ENCODE measurements at places on chromosomes 11 and 22.

GRCh38 chr11:47980907-47981621 lies 705 bp downstream of the PTPRJ start:
- DNase-seq, result no peak

DNA sequence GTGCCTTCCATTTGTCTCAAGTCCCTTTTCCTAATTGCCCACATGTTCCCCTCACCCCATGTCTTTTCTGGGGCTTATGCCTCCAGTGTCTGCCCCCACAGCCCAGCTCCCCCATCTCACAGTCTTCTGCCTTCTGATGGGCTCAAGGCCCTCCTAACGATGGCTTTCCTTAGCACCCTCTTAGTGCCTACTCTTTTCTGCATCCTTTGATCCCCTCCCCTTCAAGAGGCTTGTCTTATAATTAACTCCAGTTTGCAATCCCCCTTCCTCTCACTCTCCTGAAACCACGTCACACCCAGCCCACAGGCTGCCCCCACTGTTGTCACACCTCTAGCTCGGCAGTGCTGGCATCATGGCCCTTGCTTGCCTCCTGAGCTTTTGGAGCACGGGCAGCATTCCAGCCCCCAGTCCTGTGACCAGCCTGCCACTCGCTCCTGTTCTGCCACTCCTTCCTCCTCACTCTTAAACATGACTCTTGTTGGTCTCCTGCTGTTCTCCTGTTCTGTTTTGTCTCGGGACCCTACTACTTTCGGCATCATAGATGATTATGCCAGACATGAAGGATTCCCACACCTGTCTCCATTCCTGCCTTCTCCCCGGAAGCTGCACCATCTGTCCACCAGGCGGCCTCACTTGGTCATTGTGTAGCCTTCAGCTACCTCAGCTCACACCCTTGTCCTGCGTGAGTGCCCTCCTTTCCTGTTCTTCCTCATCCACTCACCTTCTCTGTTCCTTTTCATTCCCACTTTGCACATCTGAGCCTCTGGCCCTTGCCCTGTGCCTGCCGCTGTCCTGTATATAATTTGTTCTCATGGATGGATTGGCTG lies 26.1 kb downstream of the UBE2L3 start:
- DNase-seq, result no peak

DNA sequence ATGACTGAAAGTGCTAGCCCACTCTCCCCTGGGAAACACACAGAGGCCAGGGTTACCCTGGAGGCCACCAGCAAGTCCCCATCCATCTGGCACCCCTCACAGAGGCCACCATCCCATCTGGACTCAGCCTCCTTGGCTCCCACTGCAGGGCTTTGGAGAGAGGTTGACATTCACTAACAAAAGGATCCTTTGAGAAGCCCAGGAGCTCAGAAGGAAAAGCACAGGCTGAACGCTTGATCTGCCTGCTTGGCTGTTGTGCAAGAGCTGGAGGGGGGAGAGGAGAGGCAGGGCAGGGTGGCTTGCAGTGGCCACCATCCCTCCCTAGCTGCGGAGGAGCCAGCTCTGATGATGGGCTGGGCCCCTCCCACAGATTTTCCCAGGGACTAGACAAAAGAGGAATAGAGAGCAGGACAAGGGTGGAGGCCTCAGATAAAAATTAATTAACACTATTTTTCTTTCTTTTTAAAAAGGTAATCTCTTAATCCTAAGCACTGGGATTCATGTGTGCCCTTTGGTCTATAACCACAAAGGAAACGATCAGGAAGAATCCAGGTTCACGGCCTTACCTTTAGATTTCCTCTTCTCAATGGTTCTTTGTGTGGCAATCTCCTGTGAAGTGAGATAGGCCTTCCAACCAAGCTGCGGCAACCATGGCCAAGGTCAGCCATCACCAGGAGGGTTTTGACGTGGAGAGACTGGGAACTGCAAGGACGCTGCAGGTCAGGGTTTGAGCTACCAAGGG lies 154.7 kb downstream of the BARX2 start:
- no peak for DNase-seq

- no peak for DNase-seq
Observed at GRCh38 chr22:38109371-38110001, 998 bp downstream of the BAIAP2L2 start.

GRCh38 chr11:43988040-43988817 lies 45.8 kb downstream of the C11orf96 start:
- DNase-seq, result no peak

GRCh38 chr22:48748113-48748859 lies 1079.4 kb downstream of the BRD1 start:
- no peak for DNase-seq

DNA sequence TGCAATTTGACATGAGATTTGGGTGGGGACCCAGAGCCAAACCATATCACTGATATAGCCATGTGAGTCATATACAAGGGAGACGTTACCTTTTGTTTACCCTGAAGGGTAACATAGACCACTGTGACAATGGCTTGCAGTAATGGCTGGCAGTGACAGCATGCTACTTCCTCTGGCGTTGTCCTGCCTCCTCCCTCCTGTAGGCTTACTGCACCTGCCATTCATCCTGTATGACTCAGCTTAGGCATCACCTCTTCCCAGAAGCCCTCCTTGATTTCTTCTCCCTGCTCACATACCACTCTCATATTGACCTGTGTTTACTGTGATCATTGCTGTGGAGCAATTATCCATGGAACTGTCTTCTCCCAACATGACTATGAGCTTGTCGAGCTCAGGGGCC lies 12.0 kb upstream of the PVALB start:
- DNase-seq, result no peak

DNA sequence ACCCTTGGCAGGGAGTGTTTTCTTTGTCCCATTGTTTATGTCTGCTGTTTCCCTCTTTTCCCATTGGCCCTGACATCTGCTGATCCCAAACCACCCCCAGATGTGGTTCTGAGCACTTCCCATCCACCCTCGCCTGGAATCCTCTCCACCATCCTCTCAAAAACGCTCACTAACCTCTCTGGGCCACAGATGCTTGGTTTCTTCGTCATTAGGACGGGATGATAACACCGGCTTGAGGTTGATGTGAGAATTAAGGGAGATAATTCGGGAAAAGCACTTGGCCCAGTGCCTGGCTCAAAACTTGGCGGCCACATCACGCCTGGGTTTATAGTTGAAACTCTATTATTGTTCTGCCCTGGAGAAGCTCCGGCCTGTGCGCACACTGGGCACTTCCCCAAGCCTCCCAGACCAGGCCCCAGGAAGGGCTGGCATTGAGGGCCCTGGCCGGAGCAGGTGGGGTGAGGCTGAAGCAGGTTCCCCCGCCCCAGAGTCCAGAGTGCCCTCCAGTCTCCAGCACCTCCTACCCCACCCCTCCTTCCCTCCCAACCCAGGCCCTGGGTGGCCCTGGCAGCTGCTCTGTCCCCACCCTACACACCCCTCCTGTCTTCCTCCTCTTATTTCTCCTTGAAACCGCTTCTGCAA lies 63.7 kb downstream of the CYTH4 start:
- DNase-seq, result no peak

GRCh38 chr22:30969532-30970355 lies 679 bp downstream of the TUG1 start:
- DNase-seq, result peak; percentile 2

DNA sequence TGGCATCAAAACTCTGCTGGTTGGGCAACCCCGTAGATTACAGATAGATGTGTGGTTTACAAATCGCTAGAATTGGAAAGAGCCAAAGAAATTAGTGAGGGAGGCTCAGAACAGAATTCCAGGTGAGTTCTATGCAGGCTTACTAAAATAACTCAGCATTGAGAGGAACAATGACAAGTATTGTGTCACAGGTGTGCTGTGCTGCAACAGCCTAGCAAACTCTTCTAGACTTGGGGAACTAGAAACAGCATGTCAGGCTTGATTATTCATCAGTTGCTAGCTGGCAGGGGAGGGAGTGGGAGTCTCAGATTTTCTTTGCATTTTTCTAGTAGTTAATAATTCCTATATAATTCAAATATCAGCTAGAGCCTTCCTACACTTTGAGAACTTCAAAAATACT lies 26.3 kb upstream of the RASD2 start:
- DNase-seq, result no peak

- DNase-seq, result no peak
Observed at GRCh38 chr11:102479733-102480132, 27.2 kb upstream of the TMEM123 start.

DNA sequence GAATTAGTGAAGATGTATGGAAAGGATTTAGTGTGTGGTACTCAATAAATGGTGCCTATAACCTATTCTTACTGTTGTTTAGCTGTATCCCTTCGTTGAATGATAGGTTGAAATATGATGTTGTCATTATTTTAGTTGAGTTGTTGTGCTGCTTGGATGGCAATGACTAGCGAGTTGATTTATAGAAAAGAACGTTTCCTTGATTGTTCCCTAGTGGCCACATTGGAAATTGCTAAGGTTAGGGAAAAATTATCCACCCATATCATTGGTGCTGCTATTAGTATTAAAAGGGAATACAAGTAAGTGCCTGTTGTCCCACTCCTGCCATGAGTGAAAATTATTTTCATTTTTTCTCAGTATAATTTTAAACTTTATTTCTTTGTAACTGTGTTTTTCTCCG lies 14.5 kb downstream of the EMSY start:
- no peak for DNase-seq

DNA sequence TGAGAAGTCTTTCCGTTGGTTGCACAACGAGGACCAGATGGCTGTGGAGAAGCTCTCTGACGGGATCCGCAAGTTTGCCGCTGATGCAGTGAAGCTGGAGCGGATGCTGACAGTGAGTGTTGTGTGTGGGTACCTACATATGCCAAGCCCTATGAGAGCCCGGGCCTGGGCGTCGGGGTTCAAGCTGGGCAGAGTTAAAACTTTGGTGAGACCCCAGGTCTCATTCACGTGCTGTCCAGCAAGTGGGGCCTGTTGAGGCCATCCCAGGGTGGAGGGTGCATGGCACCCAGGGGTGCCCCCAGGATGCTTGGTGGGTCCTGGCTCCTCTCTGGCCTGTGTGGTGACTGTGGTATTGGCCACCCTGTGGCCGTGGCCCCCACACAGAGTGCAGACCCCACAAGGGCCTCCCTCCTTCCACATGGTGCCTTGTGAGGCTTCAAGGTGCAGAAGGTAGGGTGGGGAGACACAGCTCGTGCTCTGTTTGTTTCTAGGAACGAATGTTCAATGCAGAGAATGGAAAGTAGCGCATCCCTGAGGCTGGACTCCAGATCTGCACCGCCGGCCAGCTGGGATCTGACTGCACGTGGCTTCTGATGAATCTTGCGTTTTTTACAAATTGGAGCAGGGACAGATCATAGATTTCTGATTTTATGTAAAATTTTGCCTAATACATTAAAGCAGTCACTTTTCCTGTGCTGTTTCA lies 12.8 kb downstream of the GATD1 start:
- no peak for DNase-seq

DNA sequence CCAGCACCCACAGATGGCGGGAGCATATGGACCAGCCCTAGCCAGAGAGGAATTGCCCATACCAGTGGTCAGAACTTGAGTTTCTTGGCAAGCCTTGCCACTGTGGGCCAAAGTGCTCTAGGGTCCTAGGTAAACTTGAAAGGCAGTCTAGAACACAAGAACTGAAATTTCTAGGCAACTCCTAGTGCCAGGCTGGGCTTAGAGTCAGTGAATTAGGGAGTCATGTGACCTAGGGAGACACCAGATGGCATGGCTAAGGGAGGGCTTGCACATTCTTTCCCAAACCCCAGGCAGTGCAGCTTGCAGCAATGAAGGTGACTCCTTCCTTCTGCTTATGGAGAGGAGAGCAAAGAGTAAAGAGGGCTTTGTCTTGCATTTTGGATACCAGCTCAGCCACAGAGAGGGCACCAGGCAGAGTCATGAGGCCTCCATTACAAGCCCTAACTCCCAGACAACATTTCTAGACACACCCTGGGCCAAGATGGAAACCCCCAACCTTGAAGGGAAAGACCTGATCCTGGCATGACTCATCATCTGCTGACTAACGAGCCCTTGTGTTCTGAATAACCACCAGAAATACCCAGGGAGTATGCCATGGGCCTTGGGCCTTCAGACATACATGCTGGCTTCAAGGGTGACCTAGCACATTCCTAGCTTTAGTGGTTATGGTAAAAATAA lies 19.2 kb upstream of the OR56A3 start:
- no peak for DNase-seq

DNA sequence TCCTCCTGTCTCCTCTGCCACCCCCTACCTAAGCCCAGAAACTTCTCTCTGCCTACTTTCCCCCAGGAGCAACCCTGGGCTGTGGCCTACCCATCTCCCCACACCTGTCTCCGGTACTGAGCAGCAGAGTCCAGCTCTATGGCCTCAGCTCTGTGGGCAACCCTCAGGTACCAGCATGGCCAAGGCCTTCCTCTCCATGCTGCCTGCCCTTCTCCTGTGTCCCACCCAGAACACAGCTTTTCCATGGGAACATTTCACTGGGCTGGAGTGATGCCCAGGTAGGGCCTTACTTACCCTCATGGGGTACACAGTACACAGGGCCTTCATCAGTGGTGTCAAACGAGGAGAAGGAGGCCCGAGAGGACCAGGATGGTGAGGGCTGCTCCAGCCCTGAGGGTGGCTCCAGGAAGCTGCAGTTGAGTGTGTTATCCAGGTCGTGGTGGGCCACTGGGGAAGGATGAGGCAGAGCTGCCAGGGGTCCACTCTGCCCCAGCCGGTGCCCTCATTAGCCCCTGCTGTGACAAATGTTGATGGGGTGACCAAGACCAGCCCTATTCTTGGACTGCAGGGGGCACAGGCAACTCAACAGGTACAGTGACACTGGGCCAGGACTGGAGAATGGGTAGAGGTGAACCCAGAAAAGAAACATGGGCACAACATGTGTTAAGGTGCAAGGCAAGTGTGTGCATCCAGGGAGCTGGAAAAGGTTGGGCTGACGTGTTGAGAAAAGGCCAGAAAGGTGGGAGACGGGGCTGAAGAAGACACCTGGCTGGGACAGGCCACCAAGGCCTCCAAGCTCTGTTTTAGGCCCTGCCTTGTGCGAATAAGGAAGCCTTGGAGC lies 10.3 kb downstream of the SCARF2 start:
- no peak for DNase-seq
